ENCODE measurements at places on chromosomes 3 and 15.

- no peak for DNase-seq
Observed at GRCh38 chr3:37985637-37986320, 4.8 kb upstream of the VILL start.

GRCh38 chr3:62676689-62677271 lies 198.4 kb downstream of the CADPS start:
- no peak for DNase-seq

DNA sequence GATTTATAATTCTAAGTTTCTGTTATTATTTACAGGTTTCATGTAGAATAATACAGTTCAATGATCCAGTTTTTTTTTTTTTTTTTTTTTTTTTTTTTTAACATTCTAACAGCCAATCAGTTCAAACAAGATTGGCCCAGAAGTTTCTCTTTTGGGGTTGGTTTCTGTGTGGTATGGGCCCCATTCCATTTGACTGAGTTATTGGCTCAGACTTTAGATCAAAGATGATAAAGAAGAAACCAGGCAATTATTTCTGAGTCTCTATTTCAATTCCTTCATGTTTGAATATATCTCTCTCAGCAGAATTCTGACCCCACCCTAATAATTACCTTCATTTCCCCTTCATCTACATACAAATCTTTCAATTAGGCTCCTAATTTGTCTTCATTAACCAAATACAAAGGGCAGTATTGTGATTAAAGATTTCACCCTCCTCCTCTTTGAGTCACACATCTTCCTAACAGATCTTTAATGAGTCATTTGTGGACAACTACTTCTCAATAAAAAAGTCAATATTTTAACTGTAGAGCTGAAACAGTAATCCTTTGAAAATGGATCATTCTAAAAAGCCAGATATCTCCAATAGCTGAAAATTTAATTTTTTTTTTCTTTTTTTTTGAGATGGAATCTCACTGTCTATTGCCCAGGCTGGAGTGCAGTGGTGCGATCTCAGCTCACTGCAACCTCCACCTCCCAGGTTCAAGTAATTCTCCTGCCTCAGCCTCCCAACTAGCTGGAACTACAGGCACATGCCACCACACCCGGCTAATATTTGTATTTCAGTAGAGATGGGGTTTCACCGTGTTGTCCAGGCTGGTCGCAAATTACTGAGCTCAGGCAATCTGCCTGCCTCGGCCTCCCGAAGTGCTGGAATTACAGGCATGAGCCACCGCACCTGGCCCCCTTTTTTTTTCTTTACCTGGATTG lies 878.8 kb downstream of the NAALADL2 start:
- no peak for DNase-seq

DNA sequence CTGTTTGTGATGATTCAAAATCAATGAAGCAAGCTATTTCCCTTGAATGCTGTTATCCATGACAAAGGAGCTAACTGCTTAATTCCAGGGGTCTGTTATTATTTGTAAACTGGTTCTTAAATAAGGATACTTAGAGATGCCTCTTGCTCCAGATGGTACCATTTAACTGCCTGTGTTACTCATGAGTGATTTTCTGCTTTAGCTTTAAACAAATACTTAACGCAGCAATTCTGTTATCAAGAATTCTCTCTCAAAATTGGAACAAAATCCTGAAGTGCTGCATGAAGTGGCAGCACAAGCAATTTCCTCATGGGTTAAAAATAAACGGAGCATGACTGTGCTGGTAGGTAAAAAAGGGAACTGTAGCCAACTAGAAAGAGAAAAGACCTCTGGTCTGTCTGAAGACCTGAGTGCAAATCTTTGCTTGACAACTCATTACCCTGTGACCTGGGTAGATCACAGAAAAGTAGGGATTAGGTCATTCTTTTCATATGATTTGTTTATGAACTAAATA lies 62.5 kb upstream of the GBE1 start:
- DNase-seq, result peak; percentile 3

DNA sequence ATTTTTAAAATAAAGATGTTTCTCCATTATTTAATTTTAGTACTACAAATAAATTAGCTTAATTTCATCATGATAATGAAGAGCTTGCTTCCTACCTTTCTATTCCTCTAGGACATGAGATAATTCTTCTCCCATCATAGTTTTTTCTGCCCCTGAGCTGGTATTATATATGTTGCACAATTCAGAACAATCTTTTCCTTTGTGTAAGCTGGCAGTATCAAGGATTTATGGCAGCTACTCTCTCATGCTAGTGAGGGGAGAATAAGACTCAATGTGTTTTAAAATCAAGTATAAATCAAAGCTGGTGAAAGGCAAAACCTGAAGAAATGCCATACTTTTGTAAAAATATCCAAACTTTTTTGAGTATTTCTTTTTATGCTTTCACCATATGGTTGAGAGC lies 1405.3 kb downstream of the SI start:
- no peak for DNase-seq

GRCh38 chr15:63327648-63328421 lies 50.4 kb downstream of the APH1B start:
- DNase-seq, result no peak

GRCh38 chr3:111924283-111924682 lies 54.5 kb upstream of the ABHD10 start:
- no peak for DNase-seq

DNA sequence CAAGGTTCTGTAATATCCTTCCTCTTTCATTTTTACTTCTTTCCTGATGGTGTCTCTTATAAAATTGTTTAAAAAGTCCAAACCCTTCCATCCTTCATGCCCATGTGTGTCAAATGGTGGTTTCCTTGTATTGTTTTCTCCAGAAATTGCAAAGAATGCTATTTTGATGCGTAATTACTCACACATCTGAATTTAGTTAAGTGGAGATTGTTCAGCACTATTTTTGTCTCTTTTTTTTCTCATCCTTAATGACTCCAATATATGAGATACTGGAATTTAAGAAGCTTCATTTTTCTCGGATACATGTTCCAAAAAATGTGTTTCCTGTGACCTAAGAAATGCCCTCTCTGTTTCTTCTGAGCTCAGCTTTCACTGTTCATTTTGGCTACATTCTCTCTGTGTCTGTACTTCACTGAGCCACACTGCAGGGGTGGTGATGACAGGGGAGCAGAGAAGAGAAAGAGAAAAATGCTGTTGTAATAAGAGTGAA lies 799.8 kb downstream of the DIPK2A start:
- DNase-seq, result no peak

GRCh38 chr3:2940062-2940461 lies 170.1 kb downstream of the IL5RA start:
- no peak for DNase-seq

- DNase-seq, result no peak
Observed at GRCh38 chr3:99534951-99535704, 103.3 kb upstream of the COL8A1 start.

DNA sequence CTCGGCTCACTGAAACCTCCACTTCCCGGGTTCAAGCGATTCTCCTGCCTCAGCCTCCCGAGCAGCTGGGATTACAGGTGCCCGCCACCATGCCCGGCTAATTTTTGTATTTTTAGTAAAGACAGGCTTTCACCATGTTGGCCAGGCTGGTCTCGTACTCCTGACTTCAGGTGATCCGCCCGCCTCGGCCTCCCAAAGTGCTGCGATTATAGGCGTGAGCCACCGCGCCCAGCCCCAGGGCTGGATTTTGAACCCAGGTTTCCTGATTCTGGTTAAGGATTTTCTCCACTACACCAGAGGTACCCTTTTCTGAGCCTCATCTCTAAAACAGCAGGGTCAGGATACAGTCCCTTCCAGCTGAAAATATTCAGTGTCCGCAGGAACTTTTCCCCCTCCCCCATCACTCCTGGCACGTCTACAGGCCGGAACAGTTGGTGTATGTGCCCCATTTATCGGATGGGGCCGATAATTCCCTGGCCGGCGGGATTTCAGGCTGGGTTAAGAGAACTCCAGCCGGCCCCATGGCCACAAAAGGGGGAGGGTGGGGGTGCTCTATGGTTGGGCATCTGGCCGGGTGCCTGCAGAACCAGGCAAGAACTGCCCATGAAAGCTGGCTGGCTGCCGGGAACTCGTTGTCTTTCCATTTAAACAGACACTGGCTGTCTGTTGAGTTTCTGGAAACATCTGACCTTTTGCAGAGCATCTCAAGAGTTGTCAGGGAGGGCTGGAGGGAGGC lies 26.8 kb upstream of the SEMA4B start:
- DNase-seq, result no peak

GRCh38 chr3:151896246-151897012 lies 23.0 kb downstream of the SUCNR1 start:
- no peak for DNase-seq

GRCh38 chr15:29986946-29987345 lies 95.8 kb upstream of the GOLGA8J start:
- DNase-seq, result no peak

DNA sequence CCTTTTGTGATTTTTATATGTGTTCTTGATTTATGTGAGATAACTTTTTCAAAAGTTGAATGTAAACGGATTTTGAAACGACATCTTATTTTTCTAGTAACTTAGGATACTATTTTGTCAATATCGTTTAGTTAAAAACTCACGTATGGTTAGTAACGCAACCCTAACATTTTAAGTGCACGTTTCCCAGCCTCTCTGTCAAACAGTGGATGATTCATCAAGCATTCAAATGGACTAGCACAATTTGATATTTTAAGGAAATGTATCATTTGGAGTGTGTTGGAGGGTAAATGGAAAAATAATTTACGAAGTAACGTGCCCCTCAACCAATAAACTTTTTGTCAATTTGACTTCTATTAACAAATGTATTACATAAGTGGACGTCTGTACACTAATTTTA lies 23.3 kb downstream of the RTP3 start:
- no peak for DNase-seq

DNA sequence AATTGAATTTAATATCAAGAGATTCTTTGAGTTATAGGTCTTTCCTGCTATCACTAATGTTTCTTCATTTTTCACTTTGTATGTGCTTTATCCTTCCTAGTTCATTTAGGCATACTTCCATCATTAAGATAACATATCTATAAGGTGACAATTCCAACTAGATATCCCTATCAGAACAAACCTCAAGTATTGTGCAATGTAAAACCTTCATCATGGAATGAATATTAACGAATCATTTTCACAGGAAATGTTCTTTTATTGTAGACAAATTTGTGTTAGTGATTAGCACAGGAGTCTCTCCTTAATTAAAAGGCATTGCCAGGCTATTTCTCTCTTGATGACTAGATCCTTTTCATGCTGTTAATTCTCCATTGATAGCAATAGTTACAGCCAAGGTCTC lies 236.5 kb upstream of the MME start:
- DNase-seq, result no peak

- no peak for DNase-seq
Observed at GRCh38 chr3:30496066-30496966, 110.1 kb upstream of the TGFBR2 start.

DNA sequence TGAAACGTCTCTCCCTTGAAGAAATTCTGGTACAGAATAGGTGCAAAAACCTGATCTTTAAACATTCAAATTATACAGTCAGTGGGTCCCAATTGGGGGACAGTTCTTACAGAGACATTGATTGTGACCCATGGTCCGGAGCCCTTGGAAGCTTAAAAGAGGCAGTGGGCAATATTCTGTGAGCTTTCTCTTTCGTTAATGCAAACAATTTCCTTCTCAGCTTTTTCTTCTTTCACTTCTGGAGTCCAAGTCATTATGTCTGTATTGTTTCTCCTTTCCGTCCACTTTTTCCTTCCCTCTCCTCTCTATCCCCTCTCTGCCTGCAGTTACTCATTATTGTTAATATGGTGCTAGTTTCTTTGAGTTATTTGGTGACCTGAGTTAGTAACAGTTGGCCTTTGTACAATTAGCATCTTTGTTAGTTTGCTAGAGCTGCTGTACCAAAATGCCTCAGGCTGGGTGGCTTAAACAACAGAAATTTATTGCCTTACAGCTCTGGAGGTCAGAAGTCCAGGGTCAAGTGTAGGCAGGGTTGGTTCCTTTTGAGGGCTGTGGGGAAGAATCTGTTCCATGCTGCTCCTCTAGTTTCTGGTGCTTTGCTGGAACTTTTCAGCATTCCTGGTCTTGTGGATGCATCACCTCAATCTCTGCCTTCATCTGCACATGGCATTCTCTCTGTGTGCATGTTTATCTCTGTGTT lies 102.6 kb downstream of the GMPS start:
- no peak for DNase-seq

- peak; percentile 2 for DNase-seq
Observed at GRCh38 chr15:67685008-67685599, 140.2 kb upstream of the SKOR1 start.

GRCh38 chr3:123244128-123244527 lies 42.4 kb downstream of the SEC22A start:
- no peak for DNase-seq

- DNase-seq, result no peak
Observed at GRCh38 chr3:175486255-175486654, 627.1 kb downstream of the NAALADL2 start.

GRCh38 chr3:130895690-130896488 lies 2.0 kb downstream of the ATP2C1 start:
- no peak for DNase-seq

DNA sequence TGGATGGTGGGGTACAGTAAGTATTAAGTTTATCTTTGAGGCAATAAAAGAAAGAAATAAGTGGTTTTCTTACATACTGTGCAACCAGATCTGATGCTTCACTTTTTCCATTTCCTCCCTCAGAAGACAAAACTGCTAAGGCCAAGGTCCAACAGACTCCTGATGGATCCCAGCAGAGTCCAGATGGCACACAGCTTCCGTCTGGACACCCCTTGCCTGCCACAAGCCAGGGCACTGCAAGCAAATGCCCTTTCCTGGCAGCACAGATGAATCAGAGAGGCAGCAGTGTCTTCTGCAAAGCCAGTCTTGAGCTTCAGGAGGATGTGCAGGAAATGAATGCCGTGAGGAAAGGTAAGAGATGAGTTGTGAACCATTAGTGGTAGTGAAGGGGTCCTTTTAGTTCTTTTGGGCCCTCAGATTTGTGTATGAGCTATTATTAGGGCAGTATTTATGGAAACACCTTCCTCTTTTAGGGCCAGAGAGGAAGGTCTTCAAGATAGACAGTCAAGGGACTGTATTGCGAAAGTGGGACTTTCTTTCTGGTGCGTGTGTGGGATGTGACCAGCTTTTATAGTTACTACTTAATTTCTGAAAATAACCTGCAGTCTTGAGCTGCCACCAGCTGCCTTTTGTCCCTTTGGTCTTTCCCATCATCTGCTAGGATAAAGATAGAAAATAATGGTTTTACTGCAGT lies 4.6 kb downstream of the ALAS1 start:
- DNase-seq, result no peak

DNA sequence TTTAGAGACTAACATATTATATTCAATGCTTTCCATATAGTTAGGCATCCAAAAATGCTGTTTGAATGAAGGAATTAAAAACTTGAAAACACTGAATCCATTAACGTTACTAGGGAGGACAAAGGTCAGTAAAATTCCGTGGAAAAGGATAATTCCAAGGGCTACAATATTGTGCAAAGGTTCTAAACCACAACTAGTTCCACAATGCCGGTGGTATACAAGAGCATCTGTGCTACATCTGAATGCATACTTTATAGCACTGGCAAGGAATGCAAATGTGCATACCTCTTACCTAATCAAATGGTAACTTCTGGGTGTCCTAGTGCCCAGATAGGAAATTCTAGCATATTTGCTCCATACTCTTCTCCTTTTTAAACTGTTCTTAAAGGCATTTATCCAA lies 2.2 kb downstream of the ICE2 start:
- no peak for DNase-seq

GRCh38 chr15:58518626-58519025 lies 86.8 kb downstream of the LIPC start:
- no peak for DNase-seq

All from NCI-H1694 treated with DMSO at 0.1 percent for 48 hours (cell line).